ENCODE measurements at places on chromosomes 11 and 22. TPM values are rescaled to one million over a fixed set of nuclear protein-coding genes. Genes with fewer than 3 reads are reported as not detected.

LYVE1 gene
- total RNA-seq, result 0.13 TPM

SLC22A6 gene
- not detected for total RNA-seq

OR52N4 gene
- total RNA-seq, result 0.37 TPM

APOL6 gene
- total RNA-seq, result 16.2 TPM

MAJIN gene
- total RNA-seq, result not detected

SMIM35 gene
- total RNA-seq, result not detected

MOGAT2 gene
- total RNA-seq, result 0.44 TPM

CYTH4 gene
- 26.0 TPM for total RNA-seq

TREH gene
- total RNA-seq, result not detected

BEST1 gene
- total RNA-seq, result 0.13 TPM

APOC3 gene
- 1.2 TPM for total RNA-seq

RIC3 gene
- 2.9 TPM for total RNA-seq

SCGB1C1 gene
- total RNA-seq, result not detected

SLC22A8 gene
- total RNA-seq, result not detected

CHRDL2 gene
- not detected for total RNA-seq

DNA sequence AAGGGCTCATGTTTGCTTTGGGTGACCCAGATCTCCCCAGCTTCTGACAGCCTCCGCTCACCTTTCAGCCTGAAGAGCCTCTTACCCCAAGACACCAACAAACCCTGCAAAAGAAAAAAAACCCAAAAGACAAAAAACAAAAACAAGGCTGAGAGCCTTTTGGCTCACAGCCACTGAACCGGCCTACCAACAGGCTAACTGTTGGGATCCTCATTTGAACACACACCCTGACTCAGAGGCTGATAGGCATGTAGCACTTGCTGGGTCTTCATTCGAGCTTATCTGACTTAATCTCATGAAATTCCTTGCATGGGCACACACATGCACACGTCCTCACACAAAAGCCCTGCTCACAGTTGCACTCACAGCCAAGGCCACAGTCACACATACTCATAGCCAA lies 22.9 kb upstream of the TSKU start:
- no peak overlapping the region for H3K27ac ChIP-seq
- H3K4me1 ChIP-seq, result no peaks in the 10 kb centered on the region
- H3K27me3 ChIP-seq, result peaks cover 1% of the 10 kb centered on the region
- DNase-seq, result no peak
- H3K4me3 ChIP-seq, result no peak overlapping the region

GRCh38 chr22:46823248-46823647 lies 60.8 kb downstream of the TBC1D22A start:
- DNase-seq, result no peak
- no peaks in the 10 kb centered on the region for H3K4me1 ChIP-seq
- H3K27me3 ChIP-seq, result no peaks in the 10 kb centered on the region
- H3K4me3 ChIP-seq, result no peak overlapping the region
- no peak overlapping the region for H3K27ac ChIP-seq

DNA sequence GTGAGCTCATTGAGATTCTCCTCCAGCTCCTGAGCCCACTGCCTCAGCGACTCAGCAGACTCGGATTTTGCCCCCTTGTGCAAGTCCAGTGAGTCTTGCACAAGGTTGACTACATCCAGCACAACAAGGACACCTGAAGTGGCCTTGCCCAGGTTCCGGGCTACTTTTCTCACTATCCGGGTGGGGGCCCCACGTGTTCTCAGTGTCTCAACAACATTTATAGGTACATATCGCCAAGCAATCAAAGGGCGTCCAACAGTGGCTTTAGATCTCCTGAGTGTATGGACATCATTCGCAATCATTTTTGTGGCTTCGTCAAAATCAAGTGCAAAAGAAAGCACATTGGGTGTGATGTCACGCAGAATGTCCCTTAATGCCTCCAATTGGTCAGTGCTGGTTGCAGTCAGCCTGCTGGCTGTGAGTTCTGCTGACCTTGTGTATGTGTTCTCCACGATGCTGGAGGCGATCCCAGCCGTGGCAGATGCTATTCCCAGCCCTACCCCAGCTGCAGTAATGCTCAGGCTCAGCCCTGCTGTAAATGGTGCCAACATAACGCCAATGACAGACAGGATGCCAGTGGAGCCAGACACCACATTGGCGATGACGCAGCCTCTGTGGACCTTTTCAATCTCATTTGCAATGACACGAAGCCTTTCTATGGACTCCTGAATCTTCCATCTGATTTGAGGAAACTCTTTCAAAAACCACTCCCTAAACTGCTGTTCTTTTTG lies 10.3 kb downstream of the APOL4 start:
- no peaks in the 10 kb centered on the region for H3K27me3 ChIP-seq
- no peak for DNase-seq
- H3K4me1 ChIP-seq, result no peaks in the 10 kb centered on the region
- H3K27ac ChIP-seq, result no peak overlapping the region
- no peak overlapping the region for H3K4me3 ChIP-seq
- H3K36me3 ChIP-seq, result no peaks in the 10 kb centered on the region

DNA sequence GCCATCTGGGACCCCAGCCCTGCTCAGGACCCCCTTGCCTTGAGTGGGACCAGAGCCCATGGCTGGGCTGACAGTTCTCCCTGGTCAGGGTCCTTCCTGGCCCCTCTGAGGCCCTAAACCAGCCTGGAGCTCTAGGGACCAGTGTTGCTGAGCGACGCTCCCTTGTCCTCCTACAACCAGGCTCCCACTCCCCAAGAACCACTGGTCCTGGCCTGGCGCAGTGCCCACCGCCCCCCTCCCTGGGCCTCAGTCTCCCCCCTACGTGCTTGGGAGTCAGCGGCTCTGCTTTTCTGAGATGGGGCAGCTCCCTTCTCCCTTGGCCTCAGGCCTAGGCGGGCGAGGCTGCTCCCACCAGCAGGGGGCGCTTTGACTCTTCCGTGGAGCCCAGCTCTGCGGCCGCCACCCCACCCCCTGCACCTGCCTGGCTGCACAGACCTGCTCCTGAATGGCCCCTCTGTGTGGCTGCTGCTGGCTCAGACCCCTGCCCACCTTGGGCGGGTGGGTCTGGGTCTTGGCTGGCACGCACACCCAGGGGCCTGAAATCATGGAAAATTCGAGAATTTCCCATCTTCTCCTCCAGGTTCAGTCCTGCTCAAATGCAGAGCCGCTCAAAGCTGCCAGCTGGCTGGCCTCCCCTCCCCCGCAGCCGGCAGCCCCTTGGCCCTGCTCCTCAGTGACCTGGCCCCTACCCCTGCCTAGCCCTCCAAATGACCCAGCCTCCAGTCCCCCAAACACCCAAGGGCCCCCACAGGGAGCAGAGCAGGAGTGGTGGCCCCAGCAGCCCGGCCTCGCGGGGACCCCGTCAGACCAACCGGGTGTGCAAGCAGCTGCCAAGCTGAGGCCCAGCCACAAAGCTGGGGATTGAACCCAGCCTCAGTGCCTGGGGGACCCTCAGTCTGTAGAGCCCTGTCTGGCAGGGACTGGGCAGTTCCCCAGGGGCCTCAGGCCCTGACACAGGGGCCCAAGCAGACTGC lies 9.1 kb downstream of the PRR33 start:
- DNase-seq, result no peak
- no peaks in the 10 kb centered on the region for H3K4me1 ChIP-seq
- no peak overlapping the region for H3K4me3 ChIP-seq

DNA sequence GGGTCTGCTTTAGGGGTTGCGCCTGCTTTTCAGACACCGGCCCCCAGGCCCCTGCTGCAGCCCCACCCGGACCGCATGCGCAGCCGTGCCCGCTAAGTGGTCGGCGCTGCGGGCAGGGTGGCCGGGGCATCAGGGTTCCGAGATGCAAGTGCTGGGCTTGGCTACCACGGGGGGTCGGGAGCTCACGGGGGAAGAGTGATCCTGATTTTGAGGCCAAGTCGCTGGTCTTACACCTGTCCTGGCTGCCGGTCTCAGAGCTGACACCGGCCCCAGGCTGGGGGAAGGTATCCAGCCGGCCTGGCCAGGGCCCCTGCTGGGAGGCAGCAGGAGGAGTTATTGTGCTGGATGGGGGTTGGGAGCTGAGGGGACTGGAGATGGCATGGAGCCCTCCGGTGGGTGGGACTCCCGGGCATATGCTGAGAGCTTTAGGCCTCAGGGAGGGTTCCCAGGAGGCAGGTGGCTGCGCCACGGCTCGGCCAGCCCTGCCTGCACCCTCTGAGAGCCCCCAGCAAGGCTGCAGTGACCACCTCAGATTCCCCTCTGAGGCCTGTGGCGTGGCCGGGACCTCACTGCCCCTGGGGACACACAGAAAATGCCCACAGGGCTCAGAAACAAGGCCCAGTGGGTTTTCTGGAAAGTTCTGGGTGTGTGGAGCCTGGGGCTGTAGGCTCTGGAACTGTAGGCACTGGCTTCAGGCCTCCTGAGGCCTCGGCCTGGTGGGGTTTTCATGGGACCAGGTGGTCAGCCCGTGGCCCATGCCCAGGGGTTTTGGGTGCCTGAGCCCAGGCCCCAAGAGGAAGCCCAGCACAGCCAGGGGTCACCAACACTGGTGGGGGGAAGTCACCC lies 4.4 kb upstream of the MUC5AC start:
- no peaks in the 10 kb centered on the region for H3K36me3 ChIP-seq
- no peaks in the 10 kb centered on the region for H3K27me3 ChIP-seq
- no peak overlapping the region for H3K4me3 ChIP-seq
- DNase-seq, result no peak
- no peaks in the 10 kb centered on the region for H3K4me1 ChIP-seq
- H3K27ac ChIP-seq, result no peak overlapping the region

DNA sequence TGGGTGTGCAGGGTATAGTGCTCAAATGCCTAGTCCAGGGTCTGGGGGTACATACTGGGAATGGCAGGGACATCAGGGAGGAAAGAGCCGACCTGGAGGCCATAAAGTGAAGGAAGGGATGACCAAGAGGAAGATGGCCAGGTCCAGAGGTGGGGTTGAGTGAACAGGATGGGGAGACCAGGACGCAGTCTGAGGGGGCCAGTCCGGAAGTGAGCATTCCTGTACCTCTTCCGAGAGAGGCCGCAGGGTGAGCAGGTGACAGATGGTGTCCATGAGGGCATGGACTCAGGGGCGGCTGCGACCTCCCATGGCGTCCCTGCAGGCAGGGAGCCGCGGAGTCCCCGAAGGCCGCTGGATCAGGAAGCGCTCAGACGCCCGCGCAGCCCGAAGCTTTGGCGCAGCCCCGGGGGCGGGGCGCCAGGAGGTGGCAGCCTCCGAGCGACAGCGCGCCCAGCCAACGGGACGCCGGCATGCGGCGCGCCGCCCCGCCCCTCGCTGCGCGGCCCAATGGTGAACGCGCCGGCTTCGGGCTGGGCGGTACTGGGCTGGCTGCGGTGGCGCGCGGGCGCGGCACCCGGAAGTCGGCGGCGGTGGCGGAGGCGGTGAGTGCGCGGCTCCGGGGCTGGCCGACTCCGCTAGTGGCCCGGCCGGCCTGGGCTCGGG lies at the start of gene TANGO2:
TSS of gene TANGO2 (plus strand) at position 578 of the 663 bp plus-strand sequence. CDS start 15,689 bp downstream, outside the sequence.
- H3K36me3 ChIP-seq, result no peaks in the 10 kb centered on the region
- H3K4me1 ChIP-seq, result peaks cover 13% of the 10 kb centered on the region
- H3K4me3 ChIP-seq, result peak within 1 kb of the TSS; percentile 99
- peak within 1 kb of the TSS; percentile 81 for H3K27ac ChIP-seq

DNA sequence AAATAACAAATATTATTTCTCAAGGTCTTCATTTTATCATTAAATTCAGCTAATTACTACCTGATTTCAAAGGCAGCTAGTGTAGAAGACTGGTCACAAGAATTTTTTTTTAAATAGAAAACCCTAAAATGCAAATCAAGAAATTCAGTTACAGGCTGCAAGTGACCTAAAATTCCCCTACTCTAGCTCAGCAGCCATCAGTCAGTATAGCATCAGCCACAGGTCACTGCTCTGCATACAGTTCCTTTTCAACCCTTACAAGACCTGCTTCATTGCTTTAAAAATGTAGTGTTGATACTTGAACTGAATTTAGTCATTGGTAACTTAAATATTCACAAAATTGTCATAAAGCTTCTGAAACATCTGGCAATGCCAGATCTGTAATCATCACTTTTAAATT lies 9.5 kb upstream of the B3GNT6 start:
- H3K36me3 ChIP-seq, result no peaks in the 10 kb centered on the region
- H3K27me3 ChIP-seq, result no peaks in the 10 kb centered on the region
- H3K4me3 ChIP-seq, result no peak overlapping the region
- no peak for DNase-seq

- no peak overlapping the region for H3K4me3 ChIP-seq
- no peak for DNase-seq
- H3K36me3 ChIP-seq, result no peaks in the 10 kb centered on the region
- H3K4me1 ChIP-seq, result no peaks in the 10 kb centered on the region
- H3K27ac ChIP-seq, result no peak overlapping the region
- no peaks in the 10 kb centered on the region for H3K27me3 ChIP-seq
Measured at GRCh38 chr11:133559833-133560471, 27.7 kb upstream of the OPCML start.

GRCh38 chr11:1232883-1233321 lies 10.0 kb downstream of the MUC5B start:
- H3K4me1 ChIP-seq, result no peaks in the 10 kb centered on the region
- no peak for DNase-seq
- no peak overlapping the region for H3K4me3 ChIP-seq
- H3K27me3 ChIP-seq, result no peaks in the 10 kb centered on the region
- no peaks in the 10 kb centered on the region for H3K36me3 ChIP-seq

DNA sequence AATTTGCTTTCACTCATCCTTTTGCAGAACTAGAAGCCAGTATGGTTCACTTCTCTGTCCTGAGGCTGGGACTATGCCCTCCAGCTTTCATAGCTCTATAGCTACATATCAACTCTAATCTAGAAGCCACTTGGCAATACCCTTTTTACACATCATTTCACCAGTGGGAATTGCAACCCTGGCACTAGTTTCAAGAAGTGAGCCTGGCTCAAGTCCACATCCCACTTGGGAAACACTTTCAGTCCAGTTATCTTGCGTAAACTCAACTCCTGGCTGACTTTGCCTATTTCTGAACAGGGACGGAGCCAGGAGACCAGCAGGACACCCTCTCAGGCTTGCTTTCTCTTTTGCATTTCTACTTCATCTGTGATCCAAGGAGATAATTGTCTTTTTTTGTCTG lies 19.9 kb upstream of the FAT3 start:
- no peak overlapping the region for H3K27ac ChIP-seq
- no peak for DNase-seq
- H3K36me3 ChIP-seq, result no peaks in the 10 kb centered on the region
- H3K27me3 ChIP-seq, result no peaks in the 10 kb centered on the region

- H3K36me3 ChIP-seq, result peaks cover 4% of the 10 kb centered on the region
- H3K27ac ChIP-seq, result no peak overlapping the region
- H3K4me1 ChIP-seq, result no peaks in the 10 kb centered on the region
- H3K4me3 ChIP-seq, result no peak overlapping the region
- H3K27me3 ChIP-seq, result no peaks in the 10 kb centered on the region
- no peak for DNase-seq
Measured at GRCh38 chr11:117384045-117384444, 56.4 kb downstream of the CEP164 start.

DNA sequence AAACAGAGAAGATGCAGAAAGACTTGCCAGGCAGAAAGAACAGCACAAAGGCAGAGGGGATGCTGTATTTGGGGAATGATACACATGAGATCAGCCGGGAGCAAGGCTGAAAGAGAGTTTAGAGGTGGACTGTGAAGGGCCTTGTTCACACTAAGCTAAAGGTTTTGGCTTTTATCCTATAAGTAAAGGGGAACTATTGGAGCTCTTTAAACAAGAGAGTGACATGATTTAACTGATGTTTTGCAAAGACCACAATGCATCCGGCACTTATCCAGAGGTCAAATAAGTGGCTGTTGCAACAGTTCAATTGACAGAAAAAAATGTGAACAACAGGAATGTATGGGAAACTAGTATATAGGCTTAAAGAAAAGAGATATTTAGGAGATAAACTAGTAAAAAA lies 64.7 kb upstream of the RRAS2 start:
- H3K27ac ChIP-seq, result no peak overlapping the region
- no peaks in the 10 kb centered on the region for H3K27me3 ChIP-seq
- no peak for DNase-seq
- no peak overlapping the region for H3K4me3 ChIP-seq
- H3K4me1 ChIP-seq, result no peaks in the 10 kb centered on the region
- no peaks in the 10 kb centered on the region for H3K36me3 ChIP-seq

GRCh38 chr11:112050721-112051120 lies 23.1 kb downstream of the PIH1D2 start:
- H3K4me1 ChIP-seq, result peaks cover 36% of the 10 kb centered on the region
- H3K27ac ChIP-seq, result peak overlapping the region; percentile 72
- peak; percentile 40 for DNase-seq
- H3K4me3 ChIP-seq, result no peak overlapping the region
- H3K36me3 ChIP-seq, result peaks cover 26% of the 10 kb centered on the region

Data from GM12878 (cell line).